Dermis microvascular lymphatic vessel endothelial cell (primary cell): ENCODE measurements at places on chromosomes 4 and X. TPM values are rescaled to one million over a fixed set of nuclear protein-coding genes. Genes with fewer than 3 reads are reported as not detected.
A peak's percentile ranks its signal among the peaks of the same experiment; 100 is the strongest.

VCX gene
- total RNA-seq = not detected in 2 replicates

CTAG2 gene
- total RNA-seq = not detected in 2 replicates

MAGEC3 gene
- not detected in 2 replicates for total RNA-seq

DNA sequence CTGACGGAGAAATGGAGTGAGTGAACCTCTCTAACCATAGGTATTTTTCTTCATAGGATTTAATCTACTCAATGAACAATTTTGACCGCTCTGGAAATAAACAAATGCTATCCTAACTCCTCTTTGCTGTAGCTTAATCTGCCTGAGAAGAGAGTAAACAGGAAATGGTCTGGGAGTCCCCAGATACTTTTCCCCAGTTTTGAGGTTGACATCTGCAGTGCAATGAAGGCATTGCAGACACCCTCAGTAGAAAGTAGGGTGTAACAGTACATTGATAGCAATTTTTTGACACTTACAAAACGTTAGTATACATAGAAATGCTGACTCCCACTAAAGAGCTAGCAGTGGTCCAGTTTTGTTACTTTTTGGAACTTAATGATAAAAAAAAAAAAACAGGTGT, 495.9 kb upstream of the FAM241A start:
- no peak for DNase-seq

GRCh38 chr4:8722556-8722955, 130.0 kb downstream of the CPZ start:
- DNase-seq = no peak

DNA sequence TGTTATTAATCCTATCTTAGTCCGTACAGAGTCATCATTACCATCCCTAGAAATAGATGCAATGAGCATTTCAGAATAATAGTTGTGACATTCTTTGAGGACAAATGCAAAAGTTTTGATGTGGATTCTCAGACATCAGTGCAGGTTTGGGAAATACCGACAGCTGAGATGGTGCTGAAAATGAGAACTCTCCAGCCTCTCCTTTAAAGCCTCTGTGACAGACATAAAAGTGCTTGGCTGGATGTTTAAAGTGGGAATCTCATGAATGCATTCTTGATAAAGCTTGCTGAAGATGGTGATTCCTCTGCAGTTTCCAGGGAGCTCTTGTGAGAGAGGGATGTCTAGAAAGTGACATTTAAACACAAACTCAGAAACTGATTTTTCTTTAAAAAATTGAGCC, 35.0 kb upstream of the SLC7A11 start:
- DNase-seq = no peak

DNA sequence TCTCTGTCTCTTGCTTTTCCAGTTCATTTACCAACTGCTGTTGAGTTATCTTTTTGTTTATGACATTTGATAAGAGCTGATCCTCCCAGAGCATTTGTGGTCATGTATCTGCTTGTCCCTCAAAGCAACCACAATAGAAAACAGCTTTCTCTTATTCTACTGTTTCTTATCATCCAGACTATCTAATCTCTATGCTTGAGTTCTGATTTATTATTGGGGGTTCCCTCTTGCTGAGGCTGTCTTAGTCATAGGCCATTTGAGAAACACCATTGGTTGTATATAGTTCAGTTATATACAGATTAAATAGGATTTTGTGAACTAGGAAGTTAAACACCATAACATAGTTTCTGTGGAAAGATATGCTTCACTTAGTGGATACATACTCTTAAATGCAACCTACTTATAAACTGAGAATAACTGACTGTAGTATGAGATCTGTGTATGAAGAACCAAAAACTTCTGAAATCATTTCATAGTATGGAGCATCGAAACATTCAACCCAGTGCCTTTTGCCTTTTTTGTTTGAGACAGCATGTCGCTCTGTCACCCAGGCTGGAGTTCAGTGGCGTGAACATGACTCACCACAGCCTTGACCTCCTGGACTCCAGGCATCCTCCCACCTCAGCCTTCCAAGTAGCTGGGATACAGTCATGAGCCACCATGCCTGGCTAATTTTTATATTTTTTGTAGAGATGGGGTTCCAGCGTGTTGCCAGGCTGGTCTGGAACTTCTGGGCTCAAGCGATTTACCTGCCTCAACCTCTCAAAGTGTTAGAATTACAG, 75.8 kb downstream of the STIM2 start:
- no peak for DNase-seq

GRCh38 chrX:48573690-48574269, 504 bp upstream of the RBM3 start:
- peak; percentile 85 for DNase-seq

TCEAL8 gene
- total RNA-seq = 51.7 and 53.5 TPM in 2 replicates

GRCh38 chr4:36209941-36210649, 34.2 kb downstream of the ARAP2 start:
- DNase-seq = no peak

IL9R gene
- under 0.01 TPM in 2 replicates for total RNA-seq
